ENCODE measurements at places on chromosomes 2 and 18.

- no peak for DNase-seq
Measured at GRCh38 chr2:136183097-136183496, 65.1 kb upstream of the CXCR4 start.

DNA sequence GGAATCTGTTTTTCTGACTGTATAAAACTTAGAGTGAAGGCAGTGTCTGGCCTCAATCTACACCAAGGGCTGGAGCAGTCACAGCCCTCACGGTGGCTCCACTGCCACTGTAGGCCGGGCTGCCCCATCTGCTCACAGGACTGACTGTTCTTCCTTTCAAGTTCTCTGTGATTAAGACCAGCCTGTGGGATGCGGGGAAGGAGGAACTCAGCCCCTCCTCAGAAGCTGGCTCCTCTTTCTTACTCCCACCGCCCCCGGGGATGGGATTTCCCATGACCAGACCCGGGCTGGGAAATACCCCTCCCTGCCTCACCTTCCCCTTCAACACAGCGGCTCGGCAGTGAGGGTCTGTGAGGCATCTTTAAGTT, 106.0 kb downstream of the COPS8 start:
- no peak for DNase-seq

GRCh38 chr2:26658691-26659346, 17.7 kb upstream of the CIB4 start:
- no peak for DNase-seq

GRCh38 chr18:44246001-44246400, 434.7 kb upstream of the SETBP1 start:
- DNase-seq = no peak

DNA sequence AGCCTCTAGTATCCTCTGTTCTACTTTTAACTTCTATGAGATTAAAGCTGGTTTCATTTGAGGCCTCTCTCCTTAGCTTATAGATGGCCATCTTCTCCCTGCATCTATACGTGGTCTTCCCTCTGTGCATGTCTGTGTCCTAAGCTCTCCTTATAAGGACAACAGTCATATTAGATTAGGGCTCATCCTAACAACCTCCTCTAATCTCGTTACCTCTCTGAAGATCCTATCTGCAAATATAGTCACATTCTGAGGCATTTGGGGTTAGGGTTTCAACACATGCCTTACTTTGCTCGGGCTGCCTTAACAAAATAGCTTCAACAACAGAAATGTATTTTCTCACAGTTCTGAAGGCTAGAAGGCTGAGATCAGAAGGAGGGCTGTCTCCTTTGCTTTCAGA, 11.6 kb upstream of the APOB start:
- DNase-seq = no peak

DNA sequence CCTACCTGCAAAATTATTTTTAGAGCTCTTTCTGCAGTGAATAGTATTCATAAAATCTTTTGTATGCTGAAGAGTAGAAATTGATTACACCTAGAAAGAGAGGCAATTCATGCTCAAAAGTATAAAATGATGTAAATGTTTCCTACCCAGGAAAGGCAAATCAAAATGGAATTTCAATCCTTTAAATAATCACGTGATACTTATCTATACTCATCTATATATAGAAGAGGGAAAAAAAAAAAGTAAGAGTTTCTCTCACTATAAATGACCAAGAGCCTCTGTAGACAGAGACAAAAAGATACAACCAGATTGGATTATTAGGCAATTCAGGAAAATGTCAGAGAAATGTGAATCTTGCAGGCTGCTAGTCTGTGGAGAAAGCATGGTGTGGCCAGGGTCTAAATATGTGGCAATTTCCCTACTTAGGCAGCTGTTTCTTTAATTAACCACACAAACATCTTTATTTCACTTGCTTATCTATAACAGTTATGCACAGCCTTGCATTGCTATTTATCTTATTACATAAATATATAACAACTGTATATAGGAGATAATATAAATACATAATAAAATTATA, 39.5 kb downstream of the METTL8 start:
- DNase-seq = no peak

DNA sequence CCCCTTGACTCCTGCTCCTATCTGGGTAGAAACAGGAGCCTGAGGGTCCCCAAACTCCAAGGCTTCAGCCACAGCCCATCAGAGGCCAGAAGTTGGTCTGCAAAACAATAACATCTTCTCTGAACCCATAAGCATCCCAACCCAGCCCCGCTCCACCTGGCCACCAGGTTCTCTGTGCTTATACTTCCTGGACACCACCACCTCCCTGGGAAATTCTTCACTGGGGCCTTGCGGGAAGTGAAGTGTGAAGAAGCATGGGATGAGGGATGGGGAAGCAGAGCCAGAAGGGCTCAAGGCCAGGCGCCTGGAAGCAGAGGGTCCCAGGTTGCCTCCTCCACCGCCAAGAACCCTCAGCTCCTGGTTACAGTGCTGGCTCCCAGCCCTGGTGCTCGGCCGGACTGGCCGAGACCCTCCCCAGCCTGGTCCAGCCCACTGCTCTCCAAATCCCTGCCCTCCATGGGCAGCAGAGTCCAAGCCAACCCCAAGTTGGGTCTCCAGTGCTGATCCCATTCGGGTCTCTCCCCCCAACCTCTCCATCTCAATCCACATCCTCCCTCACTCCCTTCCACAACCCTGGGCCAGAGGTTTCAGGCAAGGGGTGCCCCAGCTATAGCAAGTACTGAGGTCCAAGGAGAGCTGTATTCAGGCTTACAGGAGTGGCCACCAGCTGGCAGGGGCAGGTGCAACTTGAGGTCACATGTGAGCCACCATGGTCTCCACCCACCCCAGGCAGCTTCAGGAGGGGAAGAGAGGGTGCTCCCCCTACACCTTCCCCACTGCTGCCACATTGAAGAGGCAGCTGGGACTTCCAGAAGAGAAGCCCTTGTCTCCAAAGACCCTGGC, 60.7 kb downstream of the TNS1 start:
- no peak for DNase-seq

- no peak for DNase-seq
Measured at GRCh38 chr2:209236377-209236776, 187.5 kb upstream of the MAP2 start.

DNA sequence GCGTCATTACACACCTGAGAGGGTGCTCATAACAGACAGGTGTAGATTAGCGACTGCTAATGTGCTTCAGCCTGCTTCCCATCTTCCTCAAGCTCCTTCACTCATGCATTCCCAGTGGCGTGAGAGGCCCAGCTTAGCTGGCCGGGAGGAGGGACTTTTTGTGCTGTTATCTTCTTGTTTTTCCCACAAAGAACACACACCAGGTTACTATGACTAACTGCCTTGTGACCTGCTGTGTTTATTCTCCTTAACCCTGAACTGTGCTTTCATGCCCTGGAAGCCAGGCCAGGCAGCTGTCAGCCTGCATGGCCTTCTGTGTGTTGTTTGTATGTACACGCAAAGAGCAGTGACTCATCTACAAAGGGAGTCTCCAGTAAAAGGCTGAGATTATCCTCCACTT, 143.8 kb downstream of the PIEZO2 start:
- DNase-seq = no peak

DNA sequence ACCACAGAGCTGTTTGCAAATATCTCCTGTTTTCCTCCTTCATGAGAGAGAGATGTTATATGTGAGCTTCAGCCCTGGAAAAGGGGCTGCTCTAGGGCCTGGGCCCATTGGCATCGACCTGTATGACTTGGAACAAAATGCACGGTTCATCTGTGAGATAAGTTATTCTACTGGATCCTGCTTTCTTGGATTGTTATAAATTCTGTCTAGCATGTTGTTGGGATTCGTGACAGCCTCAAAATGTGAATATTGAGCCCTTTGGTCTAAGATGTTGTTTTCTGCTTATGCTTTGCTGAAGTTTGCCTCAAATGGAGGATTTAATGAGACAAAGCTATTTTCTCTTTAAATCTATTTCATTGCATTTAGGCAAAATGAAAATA, 372.9 kb downstream of the EN1 start:
- DNase-seq = no peak

DNA sequence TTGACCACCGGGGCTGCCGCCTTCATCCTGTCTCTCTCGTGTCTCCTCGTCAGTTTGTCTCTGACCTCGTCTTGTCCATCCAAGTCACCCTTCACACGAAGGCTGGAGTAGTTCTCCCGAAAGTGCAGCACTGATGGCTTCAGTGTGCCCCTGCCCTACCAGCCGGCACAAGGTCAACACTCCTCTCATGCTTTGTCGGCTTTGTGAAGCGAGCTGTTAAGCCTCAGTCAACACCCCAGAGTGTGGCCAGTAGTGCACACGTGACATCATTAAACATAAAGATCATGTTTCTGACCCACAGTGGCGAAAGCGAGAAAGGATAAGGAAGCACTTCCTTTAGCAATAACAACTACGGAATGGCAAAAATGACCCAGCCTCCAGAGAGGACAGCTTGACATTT, 23.2 kb downstream of the ACKR3 start:
- DNase-seq = no peak

- DNase-seq = no peak
Measured at GRCh38 chr2:26444236-26444635, 33.7 kb downstream of the OTOF start.

GRCh38 chr2:105537466-105537865, 138.6 kb upstream of the FHL2 start:
- DNase-seq = no peak

- no peak for DNase-seq
Measured at GRCh38 chr2:128690431-128690830, 371.8 kb upstream of the HS6ST1 start.

DNA sequence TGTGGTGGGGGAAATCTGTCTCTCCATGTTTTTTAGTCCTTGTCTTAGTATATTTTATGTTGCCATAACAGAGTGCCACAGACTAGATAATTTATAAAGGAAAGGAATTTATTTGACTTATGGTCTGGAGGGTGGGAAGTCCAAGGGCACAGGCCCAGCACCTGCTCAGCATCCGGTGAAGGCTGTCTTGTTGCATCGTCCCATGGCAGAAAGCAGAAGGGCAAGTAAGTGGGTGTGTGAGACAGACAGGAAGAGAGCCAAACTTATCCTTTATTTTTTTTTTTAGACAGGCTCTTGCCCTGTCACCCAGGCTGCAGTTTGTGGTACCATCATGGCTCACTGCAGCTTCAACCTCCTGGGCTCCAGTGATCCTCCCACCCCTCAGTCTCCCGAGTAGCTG, 98.1 kb downstream of the HS1BP3 start:
- no peak for DNase-seq

DNA sequence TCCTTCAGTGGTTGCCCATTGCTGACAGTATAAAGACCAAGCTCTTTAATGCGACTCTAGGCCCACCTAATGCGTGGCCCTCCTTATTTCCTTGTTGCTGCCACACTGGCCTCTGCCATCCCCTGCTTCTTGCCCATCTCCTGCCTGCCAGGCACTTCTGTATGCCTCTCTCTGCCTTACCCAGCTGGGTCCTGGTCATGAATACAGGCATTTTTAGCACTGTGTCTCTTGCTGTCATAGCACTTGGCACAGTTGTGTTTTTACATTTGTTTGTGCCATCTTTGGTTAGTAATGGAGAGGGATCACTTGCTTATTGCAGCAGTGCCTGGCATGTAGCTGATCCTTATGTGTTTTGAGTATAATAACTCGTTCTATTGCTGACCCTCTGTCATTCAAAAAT, 38.7 kb downstream of the MAP4K4 start:
- DNase-seq = peak; percentile 79

DNA sequence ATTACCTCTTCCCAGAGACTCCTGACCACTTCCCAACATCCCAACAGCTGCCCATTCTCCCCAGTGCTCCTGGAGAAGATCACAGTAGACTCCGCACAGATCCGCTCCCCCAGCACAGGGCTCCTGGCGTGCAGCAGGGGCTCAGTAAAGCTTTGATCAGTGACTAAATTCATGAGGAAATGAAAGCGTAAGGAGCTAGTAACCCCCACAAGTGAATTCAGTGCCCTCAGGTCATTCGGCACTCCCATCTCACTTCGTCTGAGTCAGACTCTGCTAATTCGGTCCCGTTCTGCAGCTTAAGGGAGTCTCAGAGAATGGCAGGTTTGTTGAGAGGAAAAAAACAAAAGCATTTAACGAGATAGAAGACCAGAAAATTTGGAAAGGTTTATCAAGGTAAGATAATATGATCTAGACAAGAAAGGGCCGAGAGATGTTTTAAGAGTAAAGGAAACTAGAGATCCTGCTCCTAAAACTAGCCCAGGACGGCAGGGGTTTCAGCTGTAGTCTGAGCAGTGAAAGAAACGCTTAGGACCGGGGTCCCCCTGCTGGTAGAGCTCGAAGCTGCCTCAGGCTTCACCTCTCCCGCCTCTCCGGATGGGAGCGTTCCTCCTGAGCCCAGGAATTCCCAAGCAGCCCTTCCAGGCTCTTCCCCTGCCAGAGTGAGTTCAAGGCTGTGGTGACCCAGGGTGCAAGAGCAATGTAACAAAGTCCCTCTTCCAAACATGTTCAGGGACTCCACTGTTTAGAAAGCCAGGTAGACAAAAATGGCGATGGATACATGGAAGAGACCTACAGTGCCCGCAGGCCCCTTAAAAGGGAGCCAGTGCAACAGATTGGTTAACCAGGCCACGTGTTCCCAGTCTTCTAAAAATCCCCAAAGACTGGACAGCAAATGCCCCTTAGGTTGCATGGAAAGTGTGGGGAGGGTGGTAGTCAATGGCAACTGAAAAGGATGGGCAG, 127.3 kb downstream of the DNER start:
- DNase-seq = peak; percentile 89

- DNase-seq = peak; percentile 33
Measured at GRCh38 chr18:2961821-2962220, 51.1 kb downstream of the LPIN2 start.

GRCh38 chr2:166170356-166170755, 42.5 kb upstream of the SCN1A start:
- DNase-seq = no peak

DNA sequence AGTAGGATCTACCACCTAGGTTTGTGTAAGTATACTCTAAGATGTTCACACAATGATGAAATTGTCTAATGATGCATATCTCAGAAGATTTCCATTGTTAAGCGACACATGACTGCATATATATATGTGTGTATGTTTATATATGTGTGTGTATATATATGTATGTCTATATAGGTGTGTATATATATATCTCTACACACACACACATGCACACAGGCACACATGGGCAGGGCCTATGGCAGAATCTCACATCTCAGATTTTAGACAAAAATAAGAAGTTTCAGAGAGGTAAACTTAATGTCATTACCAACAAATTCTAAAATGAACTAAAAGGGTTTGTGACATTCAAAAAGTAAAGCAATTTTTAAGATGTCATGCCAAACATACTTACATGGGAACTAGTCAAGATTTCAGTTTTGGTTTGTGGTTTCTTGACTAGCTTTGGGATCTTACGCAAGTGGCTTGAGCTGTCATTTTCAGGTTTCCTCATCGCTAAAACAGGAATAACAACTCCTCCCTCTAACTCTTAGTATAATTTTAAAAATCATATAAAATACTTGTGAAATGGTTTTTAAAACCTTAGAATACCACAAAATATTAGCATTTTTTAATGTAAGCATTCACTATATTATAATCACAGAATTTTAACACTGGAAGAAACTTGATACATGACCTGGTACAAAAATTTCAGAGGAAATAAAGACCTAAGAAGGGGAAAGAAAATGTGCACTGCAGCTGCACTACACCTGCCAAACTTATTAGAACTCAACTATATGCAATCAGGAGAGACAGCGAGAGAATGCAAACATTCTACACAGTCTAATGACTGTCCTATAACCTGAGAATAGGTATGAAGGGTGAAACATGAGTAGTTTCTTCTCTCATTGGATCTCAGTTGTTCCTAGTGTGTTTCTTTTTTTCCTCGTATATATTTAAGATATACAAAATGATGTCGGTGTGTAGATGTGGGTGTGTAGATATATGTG, 75.7 kb downstream of the TTC21B start:
- no peak for DNase-seq

GRCh38 chr18:22342625-22343024, 75.1 kb downstream of the CTAGE1 start:
- no peak for DNase-seq

All from midbrain (tissue), 1 donor.